ENCODE measurements at places on chromosomes 12 and 14.
A peak's percentile ranks its signal among the peaks of the same experiment; 100 is the strongest.

DNA sequence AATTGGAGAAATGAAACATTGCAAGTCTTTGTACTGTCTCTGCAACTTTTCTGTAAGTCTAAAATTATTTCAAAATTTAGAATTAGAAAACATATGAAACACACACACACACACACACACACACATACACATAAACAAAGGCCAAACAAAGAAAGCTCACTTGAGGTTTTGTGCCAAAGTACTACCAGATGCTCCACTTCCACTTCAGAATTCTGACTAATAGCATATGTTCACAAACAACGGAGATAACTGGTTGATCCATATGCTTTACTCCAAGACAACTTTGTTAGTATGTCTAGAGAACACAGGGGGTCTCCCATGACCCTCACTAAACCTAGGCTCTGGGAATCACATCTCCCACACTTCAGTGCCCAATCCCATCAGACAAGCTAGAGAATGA lies 133.8 kb upstream of the CLEC14A start:
- DNase-seq, result no peak

DNA sequence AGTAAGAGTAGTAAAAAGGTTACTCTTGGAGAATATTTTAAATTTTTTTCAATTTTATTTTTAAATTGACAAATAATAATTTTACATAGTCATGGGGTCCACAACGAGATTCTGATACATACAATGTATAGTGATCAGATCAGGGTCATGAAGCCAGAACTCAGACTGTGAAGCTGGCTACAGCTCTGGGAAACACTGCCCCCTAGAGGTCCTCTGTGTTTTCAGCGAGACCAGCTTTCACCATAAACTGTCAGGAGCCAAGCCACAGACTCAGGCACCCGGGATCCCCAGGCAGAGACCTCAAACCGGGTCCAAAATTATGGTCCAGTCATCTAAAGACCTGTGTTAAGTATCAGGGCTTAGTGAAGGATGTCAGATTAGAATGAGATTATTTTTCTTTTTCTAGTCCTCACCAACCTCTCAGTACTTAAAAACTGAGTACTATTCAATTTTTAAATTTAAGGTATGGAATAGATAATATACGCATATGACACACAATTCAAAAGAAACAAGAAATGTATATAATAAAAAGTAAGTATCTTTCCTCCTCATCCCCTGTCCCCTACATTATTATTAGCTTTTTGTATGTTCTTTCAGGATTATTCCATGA lies 397.1 kb downstream of the MDGA2 start:
- peak; percentile 66 for DNase-seq

DNA sequence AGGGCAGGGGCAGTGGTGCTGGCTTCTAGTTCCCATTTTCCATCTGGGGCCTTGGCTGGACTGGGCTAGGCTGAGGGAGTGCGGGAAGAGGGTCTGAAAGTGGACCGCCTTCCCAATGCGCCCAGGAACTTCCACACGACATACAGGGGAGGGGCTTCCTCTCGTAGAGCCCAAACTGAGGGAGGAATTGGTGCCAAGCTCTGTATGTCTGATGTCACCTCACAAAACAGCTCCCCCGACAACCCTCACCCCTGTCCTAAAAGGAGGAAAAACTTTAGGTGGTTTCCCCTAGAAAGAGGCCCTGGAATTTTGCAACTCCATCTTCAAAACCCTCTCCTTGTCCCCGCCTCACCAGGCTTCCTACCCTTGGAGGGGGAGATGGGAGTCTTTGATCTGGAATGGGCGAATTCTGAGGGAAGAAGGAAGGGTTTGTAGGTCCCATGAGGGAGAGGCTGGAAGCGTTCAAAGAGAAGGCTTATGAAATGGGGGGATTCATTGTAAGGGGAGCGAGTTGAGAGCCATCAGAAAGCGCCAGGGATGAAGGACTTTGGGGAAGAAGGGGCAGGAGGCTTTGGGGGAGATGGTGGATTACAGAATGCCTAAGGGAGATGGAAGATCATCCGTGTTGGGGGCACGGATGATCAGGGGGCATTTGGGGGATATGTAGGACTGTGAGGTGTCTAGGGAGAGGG lies 844 bp downstream of the GLTP start:
- no peak for DNase-seq

GRCh38 chr14:35299708-35300107 lies 7.5 kb downstream of the PSMA6 start:
- no peak for DNase-seq

- no peak for DNase-seq
These were observed 25.0 kb downstream of the OTUB2 start for GRCh38 chr14:94051115-94051514.

GRCh38 chr12:107360482-107360881 lies 267.1 kb upstream of the CRY1 start:
- DNase-seq, result no peak

DNA sequence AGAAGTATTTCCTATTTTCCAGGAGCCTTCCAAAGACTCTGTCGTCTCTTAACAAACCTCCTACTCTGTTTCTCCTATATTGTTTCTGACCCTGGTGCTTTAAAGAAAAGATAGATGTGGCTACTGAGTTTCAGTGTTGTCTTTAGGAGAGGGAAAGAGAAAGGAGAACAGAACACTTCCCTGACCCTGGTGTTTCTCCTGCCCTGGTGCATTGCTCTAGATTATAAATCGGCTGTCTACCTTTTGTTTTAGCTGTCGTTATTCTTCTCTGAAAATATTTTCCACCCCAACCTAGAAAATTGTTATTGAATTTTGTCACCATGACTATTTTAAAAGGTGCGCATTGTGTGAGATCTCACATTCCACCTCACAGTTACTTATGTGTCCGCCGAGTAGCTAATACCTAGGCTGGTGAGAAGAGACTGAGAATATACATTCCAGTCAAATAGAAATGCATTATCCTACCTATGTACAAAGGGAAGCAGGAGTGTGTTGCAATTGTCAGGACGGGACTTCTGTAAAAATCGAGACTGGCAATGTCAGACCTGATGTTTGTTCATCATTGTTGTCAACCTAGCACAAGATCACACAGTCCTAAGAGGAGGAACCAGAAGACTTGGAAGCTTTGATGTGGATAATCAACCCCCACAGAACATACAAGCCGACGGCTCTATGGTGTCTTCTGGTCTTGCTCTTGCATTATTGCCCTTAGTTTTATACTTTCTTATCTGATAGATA lies 108.7 kb upstream of the SLC38A4 start:
- no peak for DNase-seq

DNA sequence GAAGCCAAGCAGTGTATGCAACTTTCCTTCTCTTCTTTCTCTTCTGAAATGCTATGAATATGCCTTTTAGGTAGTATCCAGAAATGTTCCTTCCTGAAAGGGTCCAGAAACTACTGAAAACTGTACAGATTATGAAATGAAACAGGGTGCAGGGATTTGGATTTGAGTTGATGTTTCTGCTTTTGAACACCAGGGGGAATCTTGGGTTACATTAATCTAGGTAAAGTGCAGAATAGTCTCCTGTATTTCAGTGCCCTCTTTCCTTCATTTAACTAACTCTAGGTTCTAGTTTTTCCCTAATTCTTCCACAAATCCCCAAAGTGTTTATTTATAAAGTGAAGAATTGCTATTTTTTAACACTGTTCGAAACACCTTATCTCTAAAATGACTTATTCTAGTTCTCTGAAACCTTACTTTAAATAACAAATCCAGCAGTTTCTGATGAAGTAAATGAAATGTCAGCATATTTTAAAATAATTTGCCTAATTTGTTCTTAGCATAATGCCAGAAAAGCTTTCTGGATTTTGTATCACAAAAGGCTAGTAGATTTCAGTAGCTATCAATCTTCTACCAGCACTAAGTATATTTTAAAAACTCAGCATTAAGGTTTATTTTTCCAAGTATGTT lies 111.9 kb downstream of the LRRK2 start:
- DNase-seq, result peak; percentile 20

GRCh38 chr14:54894995-54895394 lies 7.6 kb downstream of the GCH1 start:
- DNase-seq, result no peak

DNA sequence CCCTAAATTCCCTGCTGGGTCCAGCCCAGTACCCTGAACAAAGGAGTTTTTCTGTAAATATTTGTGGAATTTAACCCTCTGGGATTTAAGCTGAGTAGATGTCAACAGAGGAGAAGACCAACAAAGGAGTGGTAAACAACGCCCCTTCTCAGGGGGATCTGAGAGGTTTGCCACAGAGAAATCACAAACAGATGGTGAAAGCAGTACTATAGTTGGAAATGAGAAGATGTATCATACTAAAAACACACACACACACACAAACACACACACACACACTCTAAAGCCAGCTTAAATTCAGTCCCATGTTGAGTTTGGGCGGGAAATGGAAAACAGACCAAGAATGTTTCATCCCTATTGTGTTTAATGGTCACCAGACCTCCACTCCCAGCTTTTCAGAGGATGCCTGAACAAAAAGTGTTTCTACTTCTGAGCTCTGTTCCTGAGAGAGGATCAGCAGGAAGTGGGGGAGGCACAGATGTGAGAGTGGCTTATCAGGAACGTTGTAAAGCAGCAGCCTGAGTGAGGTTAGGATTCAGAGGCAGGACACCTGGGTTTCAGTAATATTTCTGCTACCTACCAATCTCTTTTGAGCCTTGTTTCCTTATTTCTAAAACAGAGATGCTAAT lies 3.2 kb downstream of the BIN2 start:
- no peak for DNase-seq

- DNase-seq, result no peak
These were observed 9.6 kb downstream of the ISM2 start for GRCh38 chr14:77489041-77489440.

DNA sequence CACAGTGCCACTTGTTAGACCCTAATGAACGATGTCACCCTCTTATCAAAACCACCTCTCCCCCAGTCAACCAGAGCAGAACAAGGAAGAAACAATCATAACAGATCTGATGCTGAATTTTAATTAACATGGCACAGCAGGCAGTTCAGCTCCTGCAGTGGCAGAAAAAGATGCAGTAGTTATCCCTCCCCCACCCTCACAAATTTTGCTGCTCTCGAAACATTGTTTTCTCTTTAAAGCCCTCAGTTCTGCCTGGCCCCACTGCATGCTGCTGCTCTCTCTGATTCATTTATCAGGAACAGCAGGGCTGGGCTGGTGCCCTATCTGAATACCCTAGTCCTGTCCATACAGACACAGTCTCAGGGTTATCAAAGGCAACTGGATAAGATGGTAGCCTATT lies 12.2 kb downstream of the CCDC175 start:
- DNase-seq, result no peak

DNA sequence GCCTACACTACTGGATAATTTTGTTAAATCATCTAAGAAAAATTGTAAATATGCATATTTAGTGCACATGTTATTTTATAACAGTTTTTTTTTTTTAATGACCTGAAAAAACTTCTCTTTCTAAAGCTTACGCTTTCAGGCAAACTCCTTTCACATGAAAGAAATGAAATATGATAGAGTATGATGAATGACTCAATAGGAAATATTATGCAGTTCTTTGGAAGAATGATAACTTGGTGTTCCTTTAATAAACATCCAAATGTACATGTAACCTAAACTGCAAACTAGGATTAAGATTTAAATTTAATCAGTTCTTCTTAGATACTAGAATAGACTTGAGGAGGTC lies 136.6 kb downstream of the FGD4 start:
- DNase-seq, result no peak

DNA sequence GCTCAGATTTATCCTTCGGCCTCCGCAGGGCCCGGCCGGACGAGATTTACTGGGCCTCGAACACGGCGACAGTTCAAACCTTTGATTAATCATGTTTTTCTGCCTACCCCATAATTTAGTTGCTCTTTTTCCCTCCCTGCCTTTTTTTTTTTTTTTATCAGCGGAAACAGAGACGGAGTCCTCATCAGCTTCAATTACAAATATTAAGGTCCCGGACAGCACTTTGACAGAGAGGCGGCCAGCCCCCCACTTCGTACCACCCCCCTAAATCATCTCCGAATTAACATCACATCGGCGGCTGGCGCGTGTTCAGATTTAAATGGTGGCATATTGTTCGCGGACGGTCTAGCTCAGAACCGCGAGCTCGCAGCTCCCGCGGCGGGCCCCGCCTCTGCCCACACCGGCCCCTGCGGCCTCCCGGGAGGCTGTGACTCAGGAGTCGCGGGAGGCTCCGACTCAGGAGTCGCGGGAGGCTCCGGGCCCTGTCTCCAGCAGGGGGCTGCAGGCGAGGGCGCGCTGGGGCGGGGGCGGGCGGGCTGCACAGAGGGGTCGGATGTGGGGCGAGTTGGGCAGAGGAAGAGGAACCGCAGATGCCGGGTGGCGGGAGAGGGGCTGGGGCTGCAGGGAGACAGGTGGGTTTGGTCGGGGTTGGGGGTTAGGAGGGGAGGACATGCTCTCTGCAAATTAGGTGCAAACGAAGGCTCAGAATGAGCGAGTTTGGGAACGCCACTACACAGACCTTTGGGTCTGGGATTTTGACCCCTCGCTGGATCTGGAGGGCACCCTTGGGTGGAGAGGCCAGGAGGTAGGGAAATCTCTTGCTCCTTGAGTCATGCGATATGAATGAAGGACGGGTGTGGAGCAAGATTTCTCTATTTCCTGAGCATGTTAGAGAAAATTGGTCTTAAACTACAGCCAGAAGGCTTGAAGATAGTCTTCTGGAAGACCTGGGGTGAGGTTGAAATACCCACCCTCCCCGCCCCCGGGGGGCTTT lies 19.6 kb upstream of the ATP5MC2 start:
- no peak for DNase-seq

DNA sequence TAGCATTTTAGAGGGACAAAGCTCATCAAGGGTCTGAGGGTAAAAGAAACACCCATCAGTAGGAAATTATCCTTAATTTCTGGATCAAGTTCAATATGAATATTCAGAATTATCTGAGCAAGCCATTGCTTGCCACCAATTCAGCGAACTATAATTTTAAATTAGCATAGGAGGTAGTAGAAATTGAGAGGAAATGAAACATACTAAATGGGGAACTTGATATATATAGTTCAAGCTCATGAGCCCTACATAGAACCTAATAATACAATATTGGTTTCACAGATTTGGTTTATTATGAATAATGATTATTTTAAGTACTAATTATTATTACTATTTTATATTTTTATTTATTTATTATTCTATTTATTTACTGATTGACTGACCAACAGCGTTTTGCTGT lies 42.1 kb upstream of the GXYLT1 start:
- no peak for DNase-seq

DNA sequence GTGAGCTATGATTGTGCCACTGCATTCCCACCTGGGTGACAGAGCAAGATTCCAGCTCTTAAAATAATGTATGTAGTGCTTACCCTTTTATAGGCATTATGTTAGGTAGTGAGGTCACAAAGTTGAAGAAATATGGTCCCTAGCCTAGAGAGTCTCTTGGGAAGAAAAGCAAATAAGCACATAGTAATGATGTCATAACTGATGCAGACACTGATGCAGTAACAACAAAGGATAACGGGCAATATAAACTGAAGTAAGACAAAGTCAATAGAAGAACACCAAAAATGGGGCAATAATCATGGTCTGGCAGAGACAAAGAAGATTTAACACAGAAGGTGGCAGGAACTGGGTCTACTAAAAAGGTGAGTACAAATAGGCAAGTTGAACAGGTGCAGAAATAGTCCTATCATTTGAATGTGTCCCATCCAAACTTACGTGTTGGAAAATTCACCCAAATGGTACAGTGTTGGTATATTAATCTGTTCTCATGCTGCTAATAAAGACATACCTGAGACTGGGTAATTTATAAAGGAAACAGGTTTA lies 93.5 kb downstream of the CPNE8 start:
- no peak for DNase-seq

Measured in NCI-H2081 (cell line).